Caki2 (cell line): ENCODE measurements at places on chromosomes 2 and 18.
A peak's percentile ranks its signal among the peaks of the same experiment; 100 is the strongest.

GRCh38 chr2:190180313-190181122, 118.0 kb upstream of the MSTN start:
- DNase-seq: no peak

DNA sequence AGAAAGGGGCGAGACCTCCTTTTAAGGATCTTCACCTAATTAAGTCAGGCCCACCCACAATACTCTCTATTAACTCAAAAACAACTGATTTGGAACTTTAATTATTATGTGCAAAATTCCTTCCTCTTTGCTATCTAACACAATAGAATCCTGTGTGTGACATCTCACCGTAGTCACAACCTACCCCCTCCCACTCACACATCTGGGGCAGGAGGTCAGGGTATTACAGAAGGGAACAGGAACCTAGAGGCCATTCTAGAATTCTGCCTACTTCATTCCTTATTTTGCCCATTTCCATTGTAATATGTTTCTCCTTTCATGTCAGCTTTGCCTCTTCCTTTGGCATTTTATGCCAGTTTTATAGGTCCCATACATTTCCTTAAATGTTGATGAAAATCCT, 829.3 kb upstream of the ID2 start:
- no peak for DNase-seq

DNA sequence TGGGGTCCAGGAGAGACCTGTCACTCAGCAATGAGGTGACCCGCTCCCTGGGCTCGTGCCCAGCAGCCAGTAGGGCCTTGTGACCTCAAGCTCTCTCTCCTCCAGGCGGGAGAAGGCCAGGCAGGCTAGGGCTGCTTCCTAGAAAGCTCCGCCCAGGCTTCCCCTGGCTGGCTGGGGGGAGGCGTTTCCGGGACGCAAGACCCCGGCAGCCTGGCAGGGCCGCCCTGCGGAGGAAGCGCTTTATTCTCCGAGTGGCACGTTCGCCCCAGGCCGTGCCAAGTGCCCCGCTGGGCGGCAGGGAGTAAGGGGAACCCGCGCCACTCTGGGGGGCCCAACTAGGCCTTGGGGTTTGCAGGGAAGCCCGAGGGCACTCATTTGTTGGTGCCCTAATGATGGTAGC, 21.2 kb upstream of the EPAS1 start:
- DNase-seq: no peak

DNA sequence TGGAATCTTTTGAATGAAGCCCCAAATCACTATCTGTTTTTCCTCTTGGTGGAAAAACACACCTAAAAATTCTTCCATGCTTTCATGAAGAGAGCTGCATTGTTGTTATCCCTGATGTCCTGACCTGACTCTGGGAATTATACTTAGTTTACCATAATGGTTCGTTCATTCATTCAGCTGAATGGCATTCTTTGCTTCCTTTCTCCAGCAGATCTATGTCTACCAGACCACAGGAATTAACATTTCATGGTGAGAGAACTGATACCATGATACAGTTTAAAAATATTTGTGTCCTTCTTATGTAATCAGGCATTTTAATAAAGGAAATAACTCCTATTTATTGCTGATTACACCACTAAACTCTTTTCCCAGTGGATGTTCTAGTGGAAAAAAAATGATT, 11.1 kb upstream of the SLC4A10 start:
- no peak for DNase-seq

GRCh38 chr2:127451981-127452380, 33.8 kb downstream of the PROC start:
- no peak for DNase-seq

DNA sequence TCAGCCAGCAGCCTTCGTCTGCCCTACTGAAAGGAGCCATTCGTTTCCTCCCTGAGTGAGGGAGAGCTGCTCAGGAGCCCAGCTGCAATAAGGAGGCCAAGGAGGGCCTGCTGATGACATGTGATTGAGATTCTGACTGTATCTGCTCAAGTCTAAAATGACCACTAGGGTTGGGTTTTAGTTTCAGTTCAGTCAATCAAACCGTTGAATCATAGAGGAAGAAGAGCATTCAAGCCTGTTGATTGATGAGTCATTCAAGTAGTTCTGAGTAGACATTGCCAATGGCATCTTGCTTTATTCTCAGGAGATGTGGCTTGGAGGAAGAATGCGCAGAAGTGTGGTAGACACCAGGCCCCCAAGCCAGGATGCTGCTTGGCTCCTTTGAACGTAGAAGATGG, 19.9 kb upstream of the BCL2L11 start:
- peak; percentile 65 for DNase-seq

DNA sequence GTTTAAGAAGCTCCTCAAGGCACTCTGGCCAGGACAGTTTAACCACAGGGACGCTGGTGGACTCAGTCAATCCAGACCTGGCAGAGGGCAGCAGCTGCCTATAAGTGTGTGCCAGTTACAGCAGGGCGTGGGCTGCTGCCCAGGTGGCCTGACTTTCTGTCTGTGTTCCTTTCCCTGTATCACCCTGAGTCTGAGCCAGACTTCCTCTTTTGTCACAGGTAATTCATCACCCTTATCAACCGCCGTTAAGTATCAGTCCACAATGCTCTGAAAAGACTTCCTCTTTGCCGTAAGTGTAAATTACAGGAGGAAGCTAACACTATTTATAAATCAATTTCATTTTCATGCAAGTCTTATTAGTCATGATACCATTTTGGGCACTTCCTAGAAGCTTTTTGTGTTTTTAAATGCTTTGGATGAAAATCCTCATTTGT, 7.0 kb downstream of the LPIN1 start:
- DNase-seq: peak; percentile 61

DNA sequence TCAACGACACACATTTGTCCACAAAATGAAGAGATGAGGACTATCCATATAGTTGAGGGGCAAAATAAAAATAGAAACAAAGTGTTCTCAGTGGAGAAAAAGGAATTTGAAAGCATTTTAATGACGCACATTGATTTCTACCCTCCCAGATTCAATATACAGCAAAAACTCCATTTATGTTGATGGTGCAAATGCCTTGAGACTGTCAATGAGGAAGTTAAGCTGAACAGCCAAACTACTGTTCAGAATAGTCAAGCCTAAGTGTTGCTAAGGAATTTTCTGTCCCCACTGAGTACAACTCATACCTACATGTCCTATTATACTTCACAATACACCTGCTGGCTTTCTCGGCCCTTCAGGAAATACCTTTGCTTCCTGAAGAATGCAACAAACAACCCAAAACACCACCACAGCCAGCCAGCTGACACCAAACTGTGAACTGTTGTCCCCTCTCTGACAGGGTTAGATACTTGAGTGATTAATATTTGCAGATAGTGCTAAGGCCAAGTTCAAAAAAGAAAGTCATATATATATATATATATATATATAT, 27.8 kb upstream of the DARS1 start:
- no peak for DNase-seq

DNA sequence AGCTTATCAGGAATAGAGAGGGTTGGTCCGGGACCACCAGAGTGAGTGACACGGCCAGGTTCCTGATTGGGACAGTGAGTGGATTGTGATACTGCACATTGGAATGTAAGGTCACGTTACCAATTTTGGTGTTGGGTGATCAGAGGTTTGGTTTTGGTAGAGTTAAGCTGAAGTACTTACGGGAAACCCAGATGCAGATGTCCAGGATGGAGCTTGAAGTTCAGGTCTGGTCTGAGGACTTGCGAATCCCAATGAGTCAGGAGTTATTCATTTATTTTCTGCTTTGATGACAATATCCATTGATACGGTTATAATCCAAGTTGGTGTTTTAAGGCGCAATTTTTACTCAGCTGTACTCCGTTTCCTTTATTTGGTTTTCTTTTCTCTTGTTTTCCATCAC, 273.6 kb downstream of the ALPK2 start:
- no peak for DNase-seq

- DNase-seq: peak; percentile 97
Observed at GRCh38 chr2:45024600-45025291, 15.5 kb upstream of the SIX2 start.

DNA sequence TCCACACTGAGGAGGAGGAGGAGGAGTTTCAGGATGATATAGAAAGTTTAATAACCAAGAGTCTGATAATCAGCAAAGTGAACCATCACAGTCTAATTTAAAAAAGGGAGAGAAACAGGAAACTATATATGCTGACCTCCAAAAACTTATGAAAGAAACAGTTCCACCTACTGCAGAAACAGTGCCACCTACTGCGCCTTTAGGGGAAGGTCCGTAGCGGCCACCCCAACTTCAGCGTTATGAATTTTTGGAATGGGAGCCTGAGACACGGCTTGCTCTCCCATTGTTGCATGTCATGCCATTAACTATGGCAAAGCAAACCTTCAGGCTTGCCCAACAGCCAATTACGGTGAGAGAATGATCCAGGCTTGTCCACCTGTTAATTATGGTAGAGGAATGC, 1719.2 kb upstream of the LRRTM1 start:
- peak; percentile 8 for DNase-seq

DNA sequence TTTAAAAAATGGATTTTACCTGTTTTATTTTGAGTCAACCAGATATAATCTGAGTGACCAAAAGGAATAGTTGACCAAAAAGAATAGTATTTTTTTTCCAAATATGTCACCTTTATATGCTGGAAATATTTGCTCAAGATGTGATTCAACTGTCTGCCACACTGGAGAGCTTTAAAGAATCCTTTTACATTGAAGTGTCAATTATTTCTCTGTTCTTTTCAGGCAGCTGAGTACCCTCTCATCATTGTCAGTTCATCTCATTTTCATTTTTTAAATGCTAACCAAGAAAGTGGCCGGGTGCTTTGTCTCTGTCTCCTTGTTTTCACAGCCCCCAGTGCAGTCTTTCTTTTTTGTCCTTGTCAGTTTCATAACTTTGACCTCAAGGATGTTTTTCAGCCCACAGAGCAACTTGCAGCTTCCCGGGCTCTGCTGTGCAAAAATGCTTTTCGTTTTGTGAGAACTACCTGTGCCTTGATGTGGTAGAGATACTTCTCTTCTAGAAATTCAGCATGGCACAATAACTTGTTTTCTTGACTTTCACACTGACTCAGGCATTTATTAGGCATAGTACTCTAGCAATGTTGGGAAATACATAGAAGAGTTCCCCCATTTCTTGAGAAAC, 23.4 kb upstream of the CERS6 start:
- DNase-seq: no peak

GRCh38 chr2:98487806-98488189, 43.1 kb downstream of the INPP4A start:
- peak; percentile 27 for DNase-seq

- DNase-seq: peak; percentile 17
Observed at GRCh38 chr2:1140389-1141003, 189.8 kb downstream of the SNTG2 start.

DNA sequence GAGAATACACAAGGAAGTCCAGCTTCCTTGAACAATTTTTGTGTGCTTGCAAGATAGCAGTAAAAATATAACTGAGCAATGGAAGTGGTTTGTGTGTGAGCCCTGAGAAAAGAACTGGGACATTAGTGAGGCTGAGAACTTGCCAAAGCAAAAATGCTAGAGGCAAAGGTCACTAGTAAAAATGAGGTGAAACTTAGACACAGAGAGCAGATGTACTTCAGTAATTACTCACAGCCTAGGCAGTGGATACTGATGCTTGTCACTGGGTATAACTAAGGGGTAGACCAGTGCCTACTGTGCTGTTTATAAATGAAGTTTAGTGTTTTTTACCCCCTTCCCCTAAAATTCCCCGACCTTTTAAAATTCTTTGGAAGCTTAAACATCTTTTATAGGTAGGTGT, 450.1 kb downstream of the LPIN1 start:
- DNase-seq: no peak

DNA sequence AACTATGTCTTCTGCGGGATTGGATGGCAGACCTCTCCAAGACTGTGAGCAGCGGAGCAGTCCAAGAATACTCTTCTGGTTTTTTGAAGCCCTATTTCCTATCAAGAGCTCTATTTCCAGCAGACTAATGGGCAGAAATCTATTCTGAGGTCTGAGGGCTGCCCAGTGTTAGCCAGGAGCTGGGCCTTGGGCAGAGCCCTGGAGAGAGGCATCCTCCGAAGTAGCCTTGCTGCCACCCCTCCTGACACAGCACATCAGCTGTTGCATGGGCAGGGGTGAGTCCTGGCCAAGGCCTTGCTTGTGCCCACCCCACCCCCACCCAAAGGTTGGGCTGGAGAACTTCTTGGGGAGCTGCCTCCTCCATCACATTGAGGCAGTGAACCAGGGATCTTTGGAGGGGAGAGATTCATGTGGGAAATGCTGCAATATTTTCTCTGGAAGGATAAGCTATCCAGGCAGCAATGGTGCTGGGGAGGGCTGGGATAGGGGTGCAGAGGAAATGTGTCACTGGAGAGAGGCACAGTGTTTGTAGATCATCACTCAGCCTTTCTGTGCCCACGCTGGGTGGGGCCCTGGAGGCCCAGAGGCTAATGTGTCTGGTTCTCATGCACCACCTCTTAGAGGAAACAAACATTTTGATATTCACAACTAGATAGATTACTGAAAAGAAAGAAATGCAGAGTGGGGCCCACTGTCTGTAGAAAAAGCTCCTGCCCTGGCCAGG, 104.7 kb downstream of the VSNL1 start:
- no peak for DNase-seq

- peak; percentile 52 for DNase-seq
Observed at GRCh38 chr2:31475692-31476091, 61.1 kb upstream of the XDH start.

DNA sequence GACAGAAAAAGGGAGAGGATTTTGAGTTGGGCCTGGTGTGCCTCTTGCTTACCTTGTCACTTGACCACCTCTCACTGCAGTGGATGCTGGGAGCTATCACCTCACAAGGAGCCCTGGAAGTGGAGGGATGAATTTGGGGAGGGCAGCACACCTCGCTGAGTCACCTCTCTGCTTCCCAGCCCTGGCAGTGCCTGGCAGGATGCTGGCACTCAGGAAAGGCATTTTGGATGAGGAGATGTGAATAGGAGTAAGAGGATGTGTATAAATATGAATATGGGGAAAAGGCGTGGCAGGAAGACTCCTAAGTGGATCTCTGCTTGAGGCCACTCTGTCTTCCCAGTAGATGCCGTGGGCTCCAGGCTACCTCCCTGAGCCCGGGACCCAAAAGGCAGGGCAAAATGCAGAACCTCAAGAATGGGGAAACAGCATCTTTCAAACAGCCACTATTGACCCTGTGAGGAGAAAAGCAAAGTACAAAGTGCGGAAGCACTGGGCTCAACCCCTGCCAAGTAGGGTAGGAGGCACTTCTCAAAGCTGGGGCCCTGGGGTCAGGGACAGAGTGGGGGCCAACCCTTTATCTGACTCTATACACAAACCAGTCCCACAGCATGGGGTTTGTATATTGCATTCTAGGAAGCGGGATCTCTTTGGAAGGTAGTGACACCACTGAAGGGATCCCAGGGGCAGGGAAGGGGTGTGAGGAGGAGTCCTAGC, 164.5 kb upstream of the GLI2 start:
- no peak for DNase-seq

GRCh38 chr2:43634604-43635306, 2.3 kb upstream of the PLEKHH2 start:
- DNase-seq: peak; percentile 91

DNA sequence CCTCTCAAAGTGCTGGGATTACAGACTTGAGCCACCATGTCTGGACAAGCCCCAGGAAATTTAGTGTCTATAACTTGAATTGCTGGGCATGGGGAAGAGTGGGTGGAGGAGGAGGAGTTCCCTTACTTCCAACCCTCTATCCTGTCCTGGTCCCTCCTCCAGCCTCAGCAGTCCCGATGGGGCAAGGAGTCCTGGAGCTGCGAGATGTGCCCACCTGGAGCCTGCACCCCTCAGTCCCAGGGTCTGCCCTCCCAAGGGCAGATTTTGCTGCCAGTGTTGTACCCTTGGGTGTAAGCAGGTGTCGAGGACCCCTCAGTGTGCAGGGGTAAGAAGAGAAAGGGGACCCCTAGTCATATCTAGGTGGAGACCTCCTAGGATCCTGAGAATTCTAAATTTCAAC, 2.8 kb downstream of the VAMP8 start:
- DNase-seq: no peak
